ELF-1 (cell line): ENCODE measurements at places on chromosomes 2 and 18.

- DNase-seq, result peak; percentile 52
Measured at GRCh38 chr2:10712185-10712809, 9.1 kb upstream of the ATP6V1C2 start.

GRCh38 chr2:72140621-72140960 lies 7.1 kb downstream of the CYP26B1 start:
- DNase-seq, result no peak

DNA sequence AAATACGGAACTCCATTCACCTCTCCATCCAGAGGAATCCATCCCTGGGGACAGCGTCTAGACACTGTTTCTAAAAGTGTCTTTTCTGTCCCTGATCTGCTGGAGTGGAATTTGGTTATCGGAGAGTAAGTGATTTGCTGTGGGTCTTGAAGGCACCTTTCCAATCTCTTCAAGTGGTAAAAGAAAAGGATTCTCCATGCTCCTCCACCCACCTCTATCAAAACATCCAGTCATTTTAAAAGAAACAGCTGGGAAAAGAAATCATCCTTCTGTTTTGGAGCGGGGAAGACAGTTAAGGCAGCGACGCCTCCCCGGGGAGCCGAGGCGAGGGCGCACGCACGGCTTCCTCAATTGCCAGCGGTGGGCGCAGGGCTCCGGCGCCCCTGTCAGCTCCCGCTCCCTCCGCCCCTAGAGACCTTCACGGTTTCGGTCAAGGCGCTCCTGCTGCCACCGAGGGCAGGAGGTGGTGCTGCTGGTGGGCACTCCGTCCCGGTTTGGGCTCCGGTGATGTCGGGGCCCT lies 547 bp downstream of the SLC35F5 start:
- DNase-seq, result no peak

GRCh38 chr18:36643061-36643460 lies 185.7 kb downstream of the TPGS2 start:
- no peak for DNase-seq

DNA sequence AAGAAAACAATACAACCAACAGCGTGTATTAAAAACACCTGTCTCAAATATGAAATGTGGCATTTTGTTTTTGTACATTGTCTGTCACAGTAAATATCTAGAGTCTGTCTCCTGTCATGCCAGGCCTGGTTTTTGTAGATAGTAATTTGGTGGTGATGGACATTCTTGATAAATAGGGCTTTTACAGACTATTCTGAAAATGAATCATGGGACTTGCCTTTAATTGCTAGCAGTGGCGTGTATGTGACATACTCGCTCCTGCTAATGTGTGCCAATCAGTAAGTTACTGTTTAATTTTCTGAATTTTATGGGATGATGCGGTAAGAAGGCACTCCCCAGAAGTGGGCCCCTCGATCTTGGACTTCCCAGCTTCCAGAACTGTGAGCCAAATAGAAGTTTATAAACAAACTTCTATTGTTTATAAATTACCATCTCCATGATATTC lies 83.7 kb downstream of the TANC1 start:
- DNase-seq, result no peak

DNA sequence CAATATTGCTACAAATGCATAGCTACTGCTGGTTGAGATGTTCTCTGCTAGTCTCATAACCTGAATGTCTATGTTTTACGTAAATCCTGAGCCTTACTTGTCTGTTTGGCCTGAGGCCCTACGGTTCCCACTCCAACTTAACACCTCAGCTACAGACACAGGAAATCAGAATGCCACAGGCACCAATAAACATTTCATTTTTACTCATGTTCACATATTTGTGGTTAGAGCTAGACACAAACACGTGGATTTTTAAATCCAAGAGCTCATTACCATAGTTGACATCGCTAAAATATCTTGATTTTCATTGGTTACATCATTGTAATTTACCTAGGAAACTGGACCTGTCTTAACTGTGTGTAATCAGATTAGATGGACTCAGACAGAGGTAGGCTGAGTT lies 263.8 kb upstream of the CDH19 start:
- DNase-seq, result no peak

GRCh38 chr2:89850481-89850880 lies 1159.0 kb downstream of the RPIA start:
- no peak for DNase-seq

DNA sequence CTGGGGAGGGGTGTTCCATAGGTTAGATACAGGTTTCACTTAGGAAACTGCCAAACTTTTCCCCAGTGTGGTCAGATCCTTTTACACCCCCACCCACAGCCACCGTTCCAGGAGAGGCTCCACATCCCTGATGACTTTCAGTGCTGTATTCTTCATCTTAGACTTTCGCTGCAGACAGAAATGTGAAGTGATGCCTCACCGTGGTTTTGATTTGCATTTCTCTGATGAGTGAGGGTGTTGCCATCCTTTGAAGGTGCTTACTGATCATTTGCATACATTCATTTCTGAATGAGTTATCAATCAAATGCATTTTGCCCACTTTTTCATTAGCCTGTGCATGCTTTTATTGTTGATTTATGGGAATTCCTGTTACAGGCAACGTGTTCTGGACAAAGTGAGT lies 14.9 kb downstream of the COPS9 start:
- no peak for DNase-seq

DNA sequence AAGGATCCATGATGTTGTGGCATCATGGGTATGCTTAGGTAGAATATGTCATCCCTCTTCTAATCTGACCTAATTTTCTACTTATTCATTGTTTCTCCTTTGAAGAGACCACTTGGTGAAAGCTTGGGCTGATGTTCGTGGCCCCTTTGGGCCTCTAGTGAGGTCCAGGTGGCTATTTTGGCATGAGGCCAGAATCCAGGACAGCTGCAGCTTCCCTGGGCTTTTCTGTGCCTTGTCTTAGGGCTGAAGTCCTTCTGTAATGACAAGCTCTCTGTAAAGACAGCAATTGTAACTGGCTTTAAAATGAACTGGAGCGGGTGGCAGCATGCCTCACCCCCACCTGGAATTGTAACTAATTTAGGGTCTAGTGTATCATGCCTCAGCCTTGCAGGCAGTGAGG lies 15.6 kb upstream of the MC2R start:
- DNase-seq, result no peak

DNA sequence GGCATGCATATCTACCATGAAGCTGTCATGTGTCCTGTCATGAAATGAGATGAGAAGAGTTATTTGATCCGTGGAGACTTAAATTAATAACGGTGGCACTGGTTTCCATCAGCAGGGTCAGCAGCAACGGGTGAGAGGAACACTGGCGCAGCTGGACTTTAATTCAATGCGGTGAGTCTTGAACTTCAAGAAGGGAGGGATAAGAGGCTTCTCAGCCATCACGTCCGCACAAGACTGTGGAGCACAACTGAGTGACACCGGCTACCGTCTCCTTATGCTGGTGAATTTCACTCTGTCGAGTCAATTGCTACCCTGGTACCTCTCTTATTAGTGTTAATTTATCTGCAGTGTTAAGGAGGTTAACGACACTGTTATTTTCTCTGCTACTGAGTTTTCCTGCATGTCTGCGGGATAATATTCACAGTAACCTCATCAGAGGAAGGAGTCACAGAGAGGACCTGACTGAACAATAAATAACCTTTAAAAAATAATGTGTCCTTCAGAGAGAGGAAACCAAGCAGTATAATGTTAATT lies 236.8 kb downstream of the EPHA4 start:
- DNase-seq, result no peak

DNA sequence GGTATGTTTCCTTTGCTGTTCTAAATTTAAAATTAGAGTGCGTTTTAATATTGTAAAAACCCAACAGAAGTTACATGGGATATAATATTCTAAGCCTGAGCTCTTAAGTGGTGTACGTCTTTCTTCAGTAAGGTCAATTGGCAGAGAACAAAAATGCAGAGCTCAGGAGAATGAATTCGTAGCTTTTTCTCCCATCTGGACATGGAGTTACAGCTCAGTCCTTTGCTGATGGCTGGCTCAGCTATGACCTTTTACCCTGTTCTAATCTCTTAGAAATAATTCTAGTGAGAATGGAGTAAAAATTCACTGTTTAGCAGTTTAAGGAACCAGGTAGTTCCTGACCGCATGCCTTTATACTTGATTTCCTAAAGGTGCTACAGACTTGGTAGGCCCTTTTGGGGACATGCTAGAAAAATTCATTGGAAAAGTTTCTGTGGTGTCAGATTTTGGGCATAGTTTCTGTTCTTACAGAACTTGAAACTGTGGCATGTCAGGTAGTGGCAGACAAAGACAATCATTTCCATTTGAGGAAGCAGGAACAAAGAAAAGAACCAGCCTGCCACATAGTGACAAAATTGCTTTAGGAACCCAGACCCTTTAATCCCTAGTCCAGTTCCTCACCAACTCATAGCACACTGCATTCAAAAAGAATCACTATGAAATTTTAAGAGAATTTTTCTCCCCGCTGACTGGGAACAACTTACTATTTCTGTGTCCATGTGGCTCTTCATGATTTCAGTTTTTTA lies 566.8 kb upstream of the ZNF804A start:
- peak; percentile 7 for DNase-seq

- no peak for DNase-seq
Measured at GRCh38 chr18:55048892-55049291, 89.6 kb upstream of the CCDC68 start.

- no peak for DNase-seq
Measured at GRCh38 chr2:133247631-133248030, 320.6 kb downstream of the NCKAP5 start.

- no peak for DNase-seq
Measured at GRCh38 chr18:2515171-2515787, 56.0 kb downstream of the METTL4 start.

- no peak for DNase-seq
Measured at GRCh38 chr2:1259746-1260145, 153.5 kb upstream of the TPO start.

GRCh38 chr2:45712570-45712969 lies 61.1 kb downstream of the PRKCE start:
- peak; percentile 16 for DNase-seq

DNA sequence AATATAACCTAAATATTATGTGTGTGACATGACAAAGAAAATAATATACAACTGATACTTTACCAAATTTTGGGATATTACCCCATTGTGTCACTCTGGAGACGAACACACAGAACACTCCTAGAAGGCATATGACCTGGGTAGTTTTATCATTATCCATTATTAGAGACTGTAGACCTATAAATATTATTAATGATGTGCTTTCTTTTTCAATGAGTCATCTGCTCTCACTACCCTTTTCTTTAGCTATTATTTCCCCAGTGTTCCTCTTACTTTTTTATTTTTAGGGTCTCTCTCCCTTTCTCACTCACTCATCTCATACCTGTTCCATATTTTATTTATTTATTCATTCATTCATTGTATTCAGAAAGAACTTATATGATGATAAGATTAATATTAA lies 143.3 kb upstream of the ITGA4 start:
- no peak for DNase-seq

GRCh38 chr18:31587529-31587928 lies 4.1 kb upstream of the TTR start:
- DNase-seq, result no peak

DNA sequence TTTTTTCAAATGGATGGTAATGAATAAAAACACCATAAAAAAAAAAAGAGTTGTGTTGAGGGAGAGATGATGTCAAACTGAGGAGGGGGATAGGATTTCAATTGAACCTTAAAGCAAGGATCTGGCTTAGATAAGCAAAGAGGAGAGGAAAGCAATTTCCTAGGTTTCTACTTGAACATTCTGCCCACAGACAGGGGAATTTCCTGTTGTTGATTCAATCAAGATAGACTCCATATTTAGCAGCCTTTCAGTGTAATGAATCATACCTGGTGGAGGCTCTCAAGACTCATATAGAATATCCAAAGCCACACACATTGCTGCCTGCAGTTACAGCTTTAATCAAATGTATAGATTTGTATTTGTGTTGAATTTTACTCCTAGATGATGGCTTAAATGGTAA lies 294.4 kb upstream of the PIK3C3 start:
- no peak for DNase-seq

- peak; percentile 61 for DNase-seq
Measured at GRCh38 chr2:8412586-8412985, 269.3 kb upstream of the ID2 start.

- DNase-seq, result no peak
Measured at GRCh38 chr2:165804719-165805118, 10.7 kb upstream of the GALNT3 start.

- DNase-seq, result no peak
Measured at GRCh38 chr2:241804326-241805229, 4.4 kb upstream of the NEU4 start.

DNA sequence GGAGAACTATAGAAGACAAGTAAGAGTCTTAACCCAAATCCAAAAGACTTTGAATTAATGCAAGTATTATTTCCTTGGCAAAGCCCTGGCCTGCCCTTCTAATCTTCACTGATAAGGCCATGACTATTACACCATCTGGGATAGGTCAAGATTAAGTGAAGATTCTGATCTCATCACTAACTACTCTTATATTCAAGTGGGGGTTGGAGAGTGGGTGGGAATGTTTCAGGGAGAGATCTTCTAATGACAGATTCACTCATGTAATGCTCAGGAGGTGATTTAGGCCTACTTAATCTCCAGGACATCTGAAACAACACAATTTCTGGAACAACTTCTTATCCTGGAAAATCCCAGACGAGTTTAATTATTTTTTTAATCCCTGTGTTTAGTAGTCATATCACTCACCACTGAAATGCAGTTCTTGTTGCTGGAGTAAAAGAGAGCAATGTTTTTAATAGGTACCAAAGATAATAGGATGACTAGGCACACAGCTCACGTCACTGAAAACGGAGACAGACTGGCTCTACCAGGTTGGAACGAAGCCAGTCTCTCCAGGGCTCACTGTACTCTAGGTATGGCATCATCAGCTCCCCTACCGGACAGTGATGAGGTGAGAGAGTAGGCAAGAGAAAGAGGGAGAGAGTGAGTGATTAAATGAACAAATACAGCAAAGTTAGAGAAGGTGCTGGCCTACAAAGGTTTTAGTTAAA lies 133.1 kb downstream of the NCKAP5 start:
- no peak for DNase-seq

GRCh38 chr2:85813211-85813981 lies 59.6 kb downstream of the ATOH8 start:
- no peak for DNase-seq

- no peak for DNase-seq
Measured at GRCh38 chr2:236628981-236629605, 59.5 kb downstream of the ACKR3 start.

DNA sequence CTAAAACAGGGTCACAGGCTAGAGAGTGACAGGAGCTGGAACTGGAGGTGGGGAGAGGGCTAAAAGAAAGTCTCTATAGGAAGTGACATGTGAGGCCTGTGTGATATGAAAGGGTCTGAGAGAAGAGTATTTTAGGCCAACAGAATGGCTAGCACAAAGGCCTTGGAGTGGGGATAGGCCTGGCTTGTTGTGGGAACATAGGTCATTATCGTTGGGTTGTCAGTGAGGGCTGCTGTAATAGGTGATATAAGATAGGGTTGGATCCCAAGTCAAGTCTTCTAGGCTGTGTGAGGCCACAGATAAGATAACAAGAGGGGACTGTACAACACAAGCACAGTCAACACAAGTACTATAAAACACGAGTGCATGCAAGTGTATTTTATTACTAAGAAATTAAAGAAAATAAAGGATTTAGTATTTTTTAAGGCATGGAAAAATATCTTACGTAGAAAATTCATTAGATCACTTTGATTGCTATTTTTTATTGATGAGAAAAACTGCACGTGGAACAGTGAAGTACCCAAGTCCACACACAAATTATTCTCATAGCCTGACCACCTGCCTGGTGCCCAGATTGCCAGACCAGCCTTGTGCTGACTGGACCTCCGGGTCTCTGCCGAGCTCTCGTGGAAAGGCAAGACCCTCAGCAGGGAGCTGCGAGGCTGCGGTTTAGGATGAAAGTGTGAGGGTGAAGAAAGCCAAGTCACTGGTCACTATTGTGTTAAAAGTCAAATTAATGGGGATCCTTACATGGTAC lies 14.1 kb downstream of the LTBP1 start:
- DNase-seq, result no peak
